ENCODE measurements at places on chromosomes 3 and 15. TPM values are rescaled to one million over a fixed set of nuclear protein-coding genes. Genes with fewer than 3 reads are reported as not detected.

DNA sequence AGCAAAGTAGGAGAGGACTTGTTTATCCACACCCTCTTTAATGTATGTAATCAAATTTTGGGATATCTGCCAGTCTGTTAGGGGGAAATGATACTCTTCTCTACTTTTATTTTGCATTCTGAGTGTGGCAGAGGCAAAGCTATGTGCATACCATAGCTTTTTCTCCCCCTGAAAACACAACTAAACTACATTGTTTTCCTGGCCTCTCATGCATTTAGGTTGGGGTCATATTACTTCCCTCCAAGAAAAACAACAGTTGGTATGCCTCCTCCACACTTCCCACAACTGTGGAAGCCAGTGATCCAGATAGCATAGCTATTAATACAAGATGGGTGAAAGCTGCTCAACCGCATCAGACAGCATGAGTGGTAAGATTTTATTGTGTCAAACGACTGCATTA lies 6.9 kb downstream of the RPL15 start:
- DNase-seq, result no peak

Gene RAB6B
- 49.2 TPM for total RNA-seq

Gene TMEM202
- not detected for total RNA-seq

DNA sequence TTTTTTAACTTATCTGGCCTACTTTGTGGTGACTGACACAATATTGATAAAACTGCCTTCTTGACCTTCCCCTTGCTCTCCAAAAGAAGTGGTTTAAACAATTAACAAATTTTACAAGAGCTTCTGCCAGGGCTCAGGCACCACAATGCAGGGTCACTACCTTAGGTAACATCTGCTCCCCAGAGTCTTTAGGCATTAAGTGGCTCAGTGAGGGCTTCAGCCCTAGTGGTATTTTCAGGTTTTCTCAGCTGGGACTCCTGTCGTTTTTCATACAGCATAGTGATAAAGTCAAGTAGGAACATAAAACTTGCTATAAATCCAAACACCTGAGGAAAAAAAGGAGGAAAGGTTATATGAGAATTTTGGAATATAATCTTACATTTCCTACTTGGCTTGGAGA lies 18.9 kb downstream of the CMTM6 start:
- no peak for DNase-seq

- no peak for DNase-seq
Observed at GRCh38 chr3:126554560-126555525, 3.9 kb downstream of the C3orf22 start.

- no peak for DNase-seq
Observed at GRCh38 chr3:23875113-23875725, 41.6 kb downstream of the NKIRAS1 start.

Gene TRANK1
- 3.2 TPM for total RNA-seq

Gene CPLX3
- not detected for total RNA-seq

- DNase-seq, result no peak
Observed at GRCh38 chr15:67080118-67080899, 14.9 kb downstream of the SMAD3 start.

Measured in Panc1 (cell line).